ENCODE measurements at places on chromosomes 4 and X.

DNA sequence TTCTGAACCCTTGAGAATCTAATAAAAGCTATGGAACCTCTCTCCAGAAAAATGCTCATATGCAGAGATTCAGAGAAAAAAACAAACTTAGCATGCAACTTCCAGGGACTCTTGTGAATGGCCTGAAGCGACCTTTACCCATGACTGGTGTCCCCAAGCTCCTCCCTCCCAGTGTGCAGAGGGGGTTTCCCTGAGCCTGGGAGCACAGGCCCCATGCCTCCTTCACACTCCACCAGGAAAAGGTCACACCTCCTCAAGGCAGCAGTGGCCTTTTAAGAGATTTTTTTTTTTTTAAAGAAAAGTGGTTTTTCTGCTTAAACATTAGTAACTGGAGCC, 13.3 kb upstream of the UBA6 start:
- DNase-seq, result no peak

DNA sequence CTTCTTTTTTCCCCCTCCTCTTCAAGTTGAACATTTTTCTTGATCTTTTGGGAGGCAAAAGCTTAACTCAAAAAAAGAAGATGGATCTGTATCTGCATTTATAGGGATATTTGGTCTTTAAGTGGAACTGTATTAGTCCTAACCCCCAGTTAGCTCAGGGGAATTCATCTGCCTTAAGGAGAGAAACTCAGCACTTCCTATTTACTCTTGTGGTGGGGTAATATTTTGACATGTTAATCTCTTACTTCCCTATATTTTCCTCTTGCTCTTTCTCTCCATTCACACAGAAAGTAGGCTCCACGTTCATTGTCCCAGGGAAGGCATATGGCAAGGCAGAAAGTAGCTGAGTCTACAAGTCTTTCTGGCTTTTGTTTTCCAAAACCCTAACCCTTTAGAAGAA, 5.3 kb downstream of the LRRC66 start:
- no peak for DNase-seq

DNA sequence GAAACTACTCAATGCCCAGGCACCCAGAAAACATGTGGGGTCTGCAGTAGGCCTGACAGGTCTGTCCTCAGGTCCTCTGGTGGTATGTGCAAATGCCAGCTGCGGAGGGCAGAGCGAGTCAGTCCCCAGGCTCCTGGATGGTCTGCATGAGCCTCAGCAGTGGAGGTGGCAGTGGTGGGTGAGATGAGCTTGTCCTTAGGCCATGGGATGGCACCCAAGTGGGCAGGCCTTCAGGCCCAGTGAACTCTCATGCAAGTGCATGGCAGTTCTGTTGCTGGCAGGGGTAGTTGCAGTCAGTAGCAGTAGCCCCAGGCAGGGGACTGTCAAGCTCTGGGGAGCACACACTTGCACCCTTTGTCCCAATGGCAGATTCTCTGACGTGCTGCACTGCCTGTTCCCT, 106.3 kb upstream of the ANXA10 start:
- DNase-seq, result no peak

DNA sequence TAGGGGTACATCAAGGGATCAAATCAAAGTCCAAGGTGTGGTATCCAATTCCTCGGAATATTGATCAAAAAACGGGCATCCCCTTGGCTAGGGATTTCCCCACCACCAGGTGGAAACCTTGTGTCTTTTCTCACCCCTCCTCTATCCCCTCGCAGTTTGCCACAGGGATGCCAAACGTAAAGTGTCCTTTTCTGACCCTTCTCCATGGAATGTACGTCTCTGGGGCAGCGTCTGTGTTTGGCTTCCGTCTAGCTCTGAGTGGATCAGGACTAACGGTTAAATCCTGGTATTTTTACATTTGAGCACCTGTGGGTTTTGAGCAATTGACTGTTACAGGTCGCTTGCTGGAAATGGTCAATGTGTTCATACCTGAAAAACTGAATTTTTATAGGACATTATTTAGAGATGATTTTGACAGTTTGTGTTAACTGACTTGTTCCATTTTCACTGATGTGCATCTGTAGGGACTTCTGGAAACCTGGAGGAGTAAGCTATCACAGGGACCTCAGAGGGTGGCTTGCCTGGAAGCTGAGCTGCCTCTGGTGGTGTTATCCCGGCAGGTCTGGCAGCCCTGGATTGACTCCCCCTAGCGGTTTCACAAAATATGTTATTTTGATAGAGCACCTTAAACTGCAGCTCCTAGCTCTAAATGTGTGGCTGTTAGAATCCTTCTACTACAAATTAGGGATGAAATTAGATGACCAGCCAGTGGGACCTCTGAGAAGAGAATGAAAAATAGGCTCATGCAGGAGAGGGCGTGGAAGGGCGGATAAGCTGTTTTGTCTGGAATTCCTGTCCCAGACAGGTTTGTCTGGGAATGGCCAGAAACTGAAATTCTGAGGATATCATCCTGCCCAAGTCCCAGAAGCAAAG, 8.8 kb upstream of the MGST2 start:
- DNase-seq, result peak; percentile 76
